CD14-positive monocyte (primary cell): ENCODE measurements at places on chromosomes 1 and 21.

DNA sequence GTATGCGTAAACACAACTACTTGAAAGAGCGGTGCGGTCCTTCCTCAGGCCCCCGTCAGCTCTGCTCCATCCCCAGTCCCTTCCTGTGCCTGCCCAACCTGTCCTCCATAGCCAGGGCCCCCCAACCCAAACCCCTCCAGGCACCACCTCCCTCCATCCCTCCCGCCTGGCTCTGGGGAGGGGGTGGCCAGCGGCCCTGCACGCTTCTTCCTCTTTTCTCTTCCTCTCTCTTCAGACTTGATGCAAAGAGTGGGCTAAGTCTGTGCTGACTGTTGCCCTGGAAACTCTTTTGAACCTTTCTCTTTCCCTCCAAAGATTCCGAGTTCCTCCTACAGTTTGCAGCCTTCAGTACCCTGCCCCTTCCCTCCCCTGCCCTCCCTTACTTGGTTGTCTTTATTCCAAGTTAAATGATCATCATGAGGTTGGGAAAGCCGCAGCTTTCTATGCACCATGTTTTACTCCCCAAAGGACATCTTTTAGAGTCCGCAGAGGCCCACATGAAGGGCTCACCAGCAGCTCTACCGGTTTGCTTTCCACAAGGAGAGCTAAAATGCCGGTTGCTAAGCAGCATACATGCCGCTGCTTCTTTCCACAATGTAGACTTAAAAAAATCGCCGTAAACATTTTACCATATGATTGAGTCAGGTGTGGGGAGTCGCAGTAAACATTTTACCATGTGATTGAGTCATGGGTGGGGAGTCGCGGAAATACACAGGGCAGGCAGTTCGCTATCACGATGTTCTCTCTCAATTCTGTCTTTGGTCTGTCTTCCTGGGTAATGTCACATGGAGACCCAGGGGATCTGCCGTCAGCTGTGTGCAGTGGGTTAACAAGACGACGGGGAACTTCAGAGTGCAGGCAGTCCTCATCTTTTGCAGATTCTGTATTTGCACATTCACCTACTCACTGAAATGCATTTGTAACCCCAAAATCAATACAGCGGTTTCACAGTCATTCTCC, 525.3 kb downstream of the KIF26B start:
- peak; percentile 25 for DNase-seq

- DNase-seq, result no peak
Measured at GRCh38 chr1:206826394-206826793, 39.0 kb upstream of the IL20 start.

GRCh38 chr1:228958121-228958520, 222.8 kb downstream of the RHOU start:
- DNase-seq, result no peak

- no peak for DNase-seq
Measured at GRCh38 chr1:7253988-7254587, 468.8 kb downstream of the CAMTA1 start.
